NCI-H2227 treated with DMSO at 0.1 percent for 48 hours (cell line): ENCODE measurements at places on chromosomes 3 and 15.

- no peak for DNase-seq
Observed at GRCh38 chr3:47007001-47007400, 27.5 kb downstream of the NBEAL2 start.

DNA sequence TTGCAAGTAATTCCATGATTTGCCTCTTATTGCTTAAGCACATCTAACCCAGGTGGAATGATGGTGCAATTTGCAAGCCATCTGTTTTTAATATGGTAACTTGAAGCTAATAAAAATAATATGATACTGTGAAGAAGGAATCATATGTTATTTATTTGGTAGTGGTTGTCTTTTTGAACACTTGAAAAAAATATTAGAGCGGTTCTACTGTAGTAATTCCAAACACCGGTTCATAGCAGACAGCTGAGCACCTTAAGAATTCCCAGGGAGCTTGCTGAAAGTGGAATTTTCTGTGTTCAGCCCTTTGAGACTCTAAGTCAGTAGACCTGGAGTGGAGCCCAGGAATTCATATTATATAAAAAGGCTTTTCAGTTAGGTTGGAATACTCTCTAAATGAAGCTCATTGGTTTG lies 687.4 kb downstream of the EDEM1 start:
- no peak for DNase-seq

- DNase-seq, result no peak
Observed at GRCh38 chr15:84598250-84598649, 2.6 kb upstream of the ZSCAN2 start.

DNA sequence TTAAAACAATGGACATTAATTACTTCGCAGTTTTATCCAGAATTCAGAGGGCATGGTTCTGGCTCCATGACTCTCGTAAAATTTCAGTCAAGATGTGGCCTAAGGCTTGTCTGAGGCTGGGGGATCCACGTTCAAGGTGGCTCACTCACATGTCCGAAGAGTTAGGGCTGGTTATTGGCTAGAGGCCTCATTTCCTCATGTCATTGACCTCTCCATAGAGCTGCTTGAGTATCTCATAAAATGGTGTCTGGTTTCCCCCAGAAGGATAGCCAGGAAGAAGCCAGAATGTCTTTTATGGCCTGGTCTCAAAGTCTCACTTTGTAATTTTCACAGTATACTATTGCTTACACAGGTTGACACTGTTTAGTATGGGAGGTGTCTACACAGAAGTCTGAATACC lies 67.3 kb upstream of the DCBLD2 start:
- no peak for DNase-seq

DNA sequence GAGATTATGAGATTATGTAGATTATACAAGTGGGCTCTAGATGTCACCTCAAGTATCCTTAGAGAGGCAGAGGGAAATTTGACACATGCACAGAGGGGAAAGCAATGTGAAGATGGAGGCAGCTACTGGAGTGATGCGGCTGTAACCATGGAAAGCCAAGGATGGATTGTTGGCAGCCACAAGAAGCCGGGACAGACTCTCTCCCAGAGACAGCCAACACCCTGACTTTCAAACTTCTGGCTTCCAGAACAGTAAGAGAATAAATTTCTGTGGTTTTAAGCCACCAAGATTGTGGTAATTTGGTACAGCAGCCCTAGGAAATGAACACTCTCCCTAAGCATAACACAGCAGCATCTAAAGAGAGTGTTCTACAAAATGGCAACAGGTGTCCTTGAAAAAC lies 34.4 kb upstream of the PRICKLE2 start:
- DNase-seq, result no peak

DNA sequence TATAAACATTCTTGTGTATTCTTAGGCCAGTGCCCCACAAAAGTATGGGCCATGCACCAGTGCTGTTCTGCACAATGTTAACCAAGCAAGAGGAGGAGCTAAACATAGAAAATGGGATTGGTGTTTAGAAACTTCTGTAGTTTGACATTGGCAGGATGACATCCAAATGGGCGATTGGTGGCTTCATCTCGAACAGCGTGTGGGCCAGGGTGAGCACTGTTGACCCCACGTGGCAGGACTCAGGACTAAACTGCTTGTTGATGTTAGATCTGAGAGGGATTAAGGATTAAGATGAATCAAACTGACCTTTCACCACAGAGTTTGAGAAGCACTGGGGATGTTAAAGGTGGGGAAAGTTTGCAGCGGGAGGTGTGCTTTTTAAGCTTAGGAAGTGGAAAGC lies 31.9 kb downstream of the ZNF710 start:
- no peak for DNase-seq
